ENCODE measurements at places on chromosomes 13 and 19. TPM values are rescaled to one million over a fixed set of nuclear protein-coding genes. Genes with fewer than 3 reads are reported as not detected.

Gene ATP8B3
- 1.6 TPM for total RNA-seq

Gene LRFN3
- 12.0 TPM for total RNA-seq

Gene TLE6
- 11.1 TPM for total RNA-seq

Gene AKT2
- 285 TPM for total RNA-seq

Gene ZNF667
- 22.2 TPM for total RNA-seq

Gene SCN1B
- 12.8 TPM for total RNA-seq

Gene FCAR
- 0.67 TPM for total RNA-seq

Gene IGFL3
- not detected for total RNA-seq

Gene MUC16
- 0.22 TPM for total RNA-seq

Gene ADM5
- total RNA-seq, result 0.38 TPM

Gene ERFL
- total RNA-seq, result not detected

Gene ZNF763
- 14.4 TPM for total RNA-seq

Gene ANKLE1
- 0.29 TPM for total RNA-seq

Gene ACP7
- total RNA-seq, result not detected

Gene LGALS4
- not detected for total RNA-seq

Gene CDC16
- 49.9 TPM for total RNA-seq

Gene ZNF208
- total RNA-seq, result 44.1 TPM

Gene OR7D2
- total RNA-seq, result 0.54 TPM

Gene TMEM221
- not detected for total RNA-seq

Gene MCEMP1
- 1.7 TPM for total RNA-seq

Gene FGF14
- 0.63 TPM for total RNA-seq

Gene PRODH2
- not detected for total RNA-seq

Gene POP4
- 53.4 TPM for total RNA-seq

Gene MAB21L1
- 2.9 TPM for total RNA-seq

Gene ZNF93
- total RNA-seq, result 25.9 TPM

Gene PNMA8C
- total RNA-seq, result not detected

Gene ZNF560
- 0.13 TPM for total RNA-seq

Data from thyroid gland (tissue), 4 donors.